ENCODE measurements at places on chromosomes 12 and 14. TPM values are rescaled to one million over a fixed set of nuclear protein-coding genes. Genes with fewer than 3 reads are reported as not detected.

Gene AQP5
- total RNA-seq, result not detected

Gene PSEN1
- 65.5 TPM for total RNA-seq

Gene STAC3
- total RNA-seq, result 0.43 TPM

Gene POTEM
- not detected for total RNA-seq

Gene TNS2
- 21.9 TPM for total RNA-seq

Gene SOAT2
- total RNA-seq, result 0.18 TPM

Gene NRIP2
- total RNA-seq, result not detected

Gene IL26
- not detected for total RNA-seq

Gene TXNRD1
- total RNA-seq, result 1,129 TPM

Gene AMHR2
- total RNA-seq, result 1.4 TPM

Gene MSI1
- 1.1 TPM for total RNA-seq

Gene YARS2
- 27.0 TPM for total RNA-seq

Gene MYO1A
- total RNA-seq, result 0.24 TPM

Gene GALNT16
- total RNA-seq, result 2.4 TPM

Gene MYBPC1
- not detected for total RNA-seq

Gene RBMS2
- total RNA-seq, result 17.4 TPM

Gene PPP2R5E
- total RNA-seq, result 26.8 TPM

Gene IL22
- not detected for total RNA-seq

Gene LMNTD1
- not detected for total RNA-seq

Gene ZNF385A
- 20.3 TPM for total RNA-seq

Gene DPF3
- total RNA-seq, result 0.22 TPM

Gene ETNK1
- total RNA-seq, result 31.5 TPM

Gene GNPNAT1
- total RNA-seq, result 47.2 TPM

Gene ASCL1
- total RNA-seq, result not detected

Gene CLEC9A
- not detected for total RNA-seq

Gene RAD51AP1
- total RNA-seq, result 16.1 TPM

Gene CD69
- not detected for total RNA-seq

Gene PLEKHH1
- 4.2 TPM for total RNA-seq

Gene PPFIA2
- total RNA-seq, result not detected

Gene KCNA1
- not detected for total RNA-seq

Gene KLRC3
- 0.27 TPM for total RNA-seq

Gene COCH
- 21.4 TPM for total RNA-seq

Gene TAS2R31
- 0.28 TPM for total RNA-seq

Gene SCFD1
- total RNA-seq, result 36.4 TPM
